ENCODE measurements at places on chromosomes 1 and 21. TPM values are rescaled to one million over a fixed set of nuclear protein-coding genes. Genes with fewer than 3 reads are reported as not detected.

GRCh38 chr1:16082283-16083038 is 9.0 kb upstream of the FAM131C start:
- H3K36me3 ChIP-seq = no peaks in the 10 kb centered on the region
- H3K27ac ChIP-seq = no peak overlapping the region
- peak; percentile 73 for DNase-seq
- no peaks in the 10 kb centered on the region for H3K27me3 ChIP-seq
- no peak overlapping the region for H3K4me3 ChIP-seq
- H3K4me1 ChIP-seq = peaks cover 6% of the 10 kb centered on the region

DNA sequence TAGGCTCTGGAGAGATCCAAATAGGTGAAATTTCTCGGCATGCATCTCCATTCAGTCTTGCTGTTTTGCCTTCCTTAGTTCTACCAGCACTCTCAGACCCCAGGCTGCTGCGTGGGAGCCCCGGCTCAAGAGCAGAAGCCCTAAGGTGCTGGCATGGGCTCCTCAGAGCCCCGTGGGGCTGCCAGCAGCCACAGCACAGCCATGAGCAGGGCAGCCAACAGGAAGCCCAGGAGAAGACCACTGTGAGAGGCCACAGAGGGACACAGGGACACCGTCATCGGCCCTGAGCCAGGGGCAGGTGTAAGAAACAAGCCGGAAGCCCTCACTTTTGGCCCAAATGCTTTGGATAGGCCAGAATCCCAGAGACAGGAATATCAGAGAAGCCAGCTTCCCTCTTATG is 66.6 kb downstream of the HIVEP3 start:
- DNase-seq = no peak
- H3K4me1 ChIP-seq = peaks cover 33% of the 10 kb centered on the region
- H3K36me3 ChIP-seq = peaks cover 1% of the 10 kb centered on the region

GRCh38 chr1:177857285-177857684 is 112.6 kb downstream of the SEC16B start:
- DNase-seq = no peak
- no peak overlapping the region for H3K4me3 ChIP-seq

GRCh38 chr21:45977396-45977795 is 4.2 kb upstream of the COL6A1 start:
- no peak overlapping the region for H3K4me3 ChIP-seq
- H3K36me3 ChIP-seq = no peaks in the 10 kb centered on the region
- H3K27me3 ChIP-seq = peaks cover 17% of the 10 kb centered on the region
- peaks cover 37% of the 10 kb centered on the region for H3K4me1 ChIP-seq
- DNase-seq = no peak

MFN2 gene
- 66.1 TPM for total RNA-seq

DNA sequence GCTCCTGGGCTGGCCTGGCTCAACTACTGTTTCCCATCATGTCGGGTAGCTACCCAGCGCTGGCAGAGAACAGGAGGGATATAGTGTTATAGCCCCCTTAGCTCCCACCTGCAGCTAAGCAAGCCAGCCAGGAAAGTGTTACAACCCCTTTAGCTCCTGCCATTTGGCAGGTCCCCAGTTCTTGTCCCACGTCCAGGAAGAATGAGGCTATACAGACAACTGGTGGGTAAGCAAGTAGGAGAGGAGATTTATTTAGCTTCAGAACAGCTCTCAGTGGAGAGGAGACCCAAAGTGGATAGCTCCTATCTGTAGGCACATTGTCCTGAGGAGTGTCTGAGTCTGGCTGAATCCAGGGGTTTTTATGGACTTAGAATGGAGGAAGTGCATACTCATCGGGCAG is 741.1 kb upstream of the B3GALT2 start:
- no peaks in the 10 kb centered on the region for H3K27me3 ChIP-seq
- no peak overlapping the region for H3K27ac ChIP-seq
- peaks cover 7% of the 10 kb centered on the region for H3K36me3 ChIP-seq

COL6A1 gene
- 1.7 TPM for total RNA-seq

FMO1 gene
- total RNA-seq = not detected

GRCh38 chr1:233006541-233006973 is 56.1 kb downstream of the NTPCR start:
- H3K27ac ChIP-seq = no peak overlapping the region
- H3K4me1 ChIP-seq = no peaks in the 10 kb centered on the region
- no peak overlapping the region for H3K4me3 ChIP-seq
- DNase-seq = no peak
- no peaks in the 10 kb centered on the region for H3K27me3 ChIP-seq
- H3K36me3 ChIP-seq = no peaks in the 10 kb centered on the region

- H3K27me3 ChIP-seq = peaks cover 7% of the 10 kb centered on the region
- no peak for DNase-seq
Observed at GRCh38 chr1:6145396-6145750, 34.7 kb downstream of the CHD5 start.

DNA sequence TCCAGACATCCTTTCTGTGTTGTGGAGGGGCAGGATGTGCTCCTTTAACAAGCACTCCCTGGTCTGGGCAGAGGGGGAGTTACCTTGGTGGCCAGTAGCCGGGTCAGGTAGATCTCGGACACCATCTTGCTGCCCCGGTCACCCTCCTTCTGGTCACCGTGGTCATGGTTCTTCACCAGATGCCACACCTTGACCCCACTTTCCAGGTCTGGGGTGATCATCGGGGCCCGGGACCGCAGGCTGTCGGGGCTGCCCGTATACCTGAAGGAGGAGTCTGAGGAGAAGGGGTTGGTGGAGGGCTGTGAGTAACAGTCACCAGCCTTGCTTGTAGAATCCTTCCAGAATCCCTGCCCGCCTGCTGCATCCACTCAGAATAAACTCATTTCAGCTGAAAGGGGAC is 122.3 kb upstream of the CD34 start:
- no peaks in the 10 kb centered on the region for H3K27me3 ChIP-seq
- H3K36me3 ChIP-seq = no peaks in the 10 kb centered on the region
- no peaks in the 10 kb centered on the region for H3K4me1 ChIP-seq
- H3K4me3 ChIP-seq = no peak overlapping the region
- H3K27ac ChIP-seq = no peak overlapping the region
